ENCODE measurements at places on chromosomes 7 and 10.

GRCh38 chr10:102645388-102645740 is 1.1 kb downstream of the TRIM8 start:
- no peak for DNase-seq

- no peak for DNase-seq
These were observed 183.4 kb upstream of the ADCY1 start for GRCh38 chr7:45390731-45391130.

- no peak for DNase-seq
These were observed at the start of gene PRKCQ for GRCh38 chr10:6579904-6580278. TSS of gene PRKCQ (minus strand) at chr10:6580276. CDS start at chr10:6515135, 65,141 bp downstream.

GRCh38 chr7:67487316-67487715 is 490.7 kb downstream of the TYW1 start:
- DNase-seq, result no peak

GRCh38 chr7:69640925-69641594 is 42.8 kb downstream of the AUTS2 start:
- DNase-seq, result no peak

DNA sequence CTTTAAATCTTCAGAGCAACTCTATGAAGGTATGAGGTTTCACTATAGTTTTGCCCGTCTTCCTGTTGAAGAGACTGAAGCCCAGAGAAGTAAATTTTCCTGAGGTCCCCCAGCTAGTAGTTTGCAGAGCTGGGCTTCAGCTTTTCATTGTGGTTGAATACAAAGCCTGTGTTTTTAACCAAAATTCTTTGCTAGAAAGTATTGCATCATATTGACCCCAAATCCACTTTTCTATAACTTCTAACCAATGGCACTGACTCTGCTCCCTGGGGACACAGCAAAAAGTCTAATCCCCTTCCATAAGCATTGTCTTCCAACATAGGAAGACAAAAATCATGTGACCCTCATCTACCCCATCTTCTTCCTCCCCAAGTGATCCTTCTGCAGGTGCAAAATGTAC is 93.0 kb downstream of the KCNMA1 start:
- no peak for DNase-seq

GRCh38 chr10:119421891-119422681 is 120.4 kb downstream of the RGS10 start:
- peak; percentile 85 for DNase-seq

DNA sequence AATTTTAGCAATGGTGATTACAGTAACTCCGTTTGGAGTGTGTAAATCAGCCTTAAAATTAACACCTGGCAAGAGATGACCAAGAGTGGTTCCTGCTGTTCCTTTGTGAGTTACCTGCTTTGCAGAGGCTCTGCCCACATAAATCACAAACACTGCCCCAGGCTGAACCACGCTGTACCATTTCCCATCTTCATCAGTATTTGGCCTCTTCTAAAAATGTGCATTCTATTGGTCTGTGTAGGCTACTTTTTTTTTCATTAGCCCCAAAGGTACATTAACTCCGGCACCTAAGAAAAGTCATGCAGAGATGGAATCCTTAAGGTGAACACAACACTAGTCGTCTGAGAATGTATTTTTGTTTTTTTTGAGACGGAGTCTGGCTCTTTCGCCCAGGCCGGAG is 96.1 kb downstream of the PROSER2 start:
- no peak for DNase-seq

GRCh38 chr7:159272739-159273138 is 128.1 kb upstream of the VIPR2 start:
- DNase-seq, result no peak

DNA sequence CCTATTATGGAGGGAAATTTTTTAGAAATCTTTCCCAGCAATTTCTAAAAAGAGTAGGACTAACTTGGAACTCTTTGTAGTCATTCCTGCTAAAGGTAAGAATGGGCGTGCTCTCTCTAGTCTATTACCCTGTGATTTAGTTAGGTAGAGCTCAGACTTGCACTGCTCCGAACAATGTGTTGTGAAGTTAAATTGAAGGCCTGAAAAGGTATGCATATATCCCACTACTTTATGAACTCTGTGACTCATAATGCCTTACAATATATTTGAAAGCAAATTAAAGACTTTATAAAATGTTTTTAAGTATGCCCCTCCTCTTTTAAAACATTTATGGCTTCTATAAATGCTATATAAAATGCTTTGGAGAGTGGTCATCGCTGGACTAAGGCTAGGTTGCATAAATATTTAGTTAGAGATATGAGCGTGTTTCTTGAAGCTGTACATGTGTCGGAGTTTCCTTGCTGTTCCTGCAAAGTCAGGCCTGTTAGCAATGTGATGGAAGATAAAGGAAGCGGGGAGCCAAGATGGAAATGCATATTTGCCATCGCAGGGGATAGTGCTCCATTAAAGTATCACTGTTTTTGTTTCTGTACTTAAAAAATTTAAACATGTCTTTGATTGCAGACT is 761.4 kb downstream of the LRMDA start:
- DNase-seq, result no peak

DNA sequence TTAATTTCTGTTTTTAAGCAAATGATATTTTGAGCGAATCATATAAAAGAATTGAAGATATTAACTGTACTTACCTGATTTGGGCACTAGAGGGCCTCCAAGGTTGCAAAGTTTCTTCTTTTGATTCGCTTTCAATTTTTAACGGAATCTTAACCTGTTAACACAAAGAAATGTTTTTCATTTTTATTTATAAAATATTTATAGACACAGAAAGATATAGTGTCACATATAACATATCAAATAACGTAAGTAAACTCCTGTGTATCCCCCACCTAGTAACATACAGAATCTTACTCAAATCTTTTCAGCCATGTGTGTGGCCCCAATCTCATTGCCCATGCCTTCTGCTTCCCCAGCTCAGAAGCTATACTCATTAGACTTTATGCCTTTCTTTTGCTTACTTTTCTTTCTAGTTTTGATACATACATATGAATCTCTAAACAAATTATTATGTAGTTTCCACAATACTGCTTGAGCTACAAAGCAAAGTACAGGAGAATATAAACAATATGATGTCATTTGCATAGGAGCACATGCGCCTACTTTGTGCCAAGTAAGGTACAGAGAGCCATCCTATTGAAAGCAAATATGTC is 49.5 kb upstream of the ZPBP start:
- DNase-seq, result peak; percentile 13

- no peak for DNase-seq
These were observed 28.6 kb downstream of the RPS24 start for GRCh38 chr10:78062296-78062695.

DNA sequence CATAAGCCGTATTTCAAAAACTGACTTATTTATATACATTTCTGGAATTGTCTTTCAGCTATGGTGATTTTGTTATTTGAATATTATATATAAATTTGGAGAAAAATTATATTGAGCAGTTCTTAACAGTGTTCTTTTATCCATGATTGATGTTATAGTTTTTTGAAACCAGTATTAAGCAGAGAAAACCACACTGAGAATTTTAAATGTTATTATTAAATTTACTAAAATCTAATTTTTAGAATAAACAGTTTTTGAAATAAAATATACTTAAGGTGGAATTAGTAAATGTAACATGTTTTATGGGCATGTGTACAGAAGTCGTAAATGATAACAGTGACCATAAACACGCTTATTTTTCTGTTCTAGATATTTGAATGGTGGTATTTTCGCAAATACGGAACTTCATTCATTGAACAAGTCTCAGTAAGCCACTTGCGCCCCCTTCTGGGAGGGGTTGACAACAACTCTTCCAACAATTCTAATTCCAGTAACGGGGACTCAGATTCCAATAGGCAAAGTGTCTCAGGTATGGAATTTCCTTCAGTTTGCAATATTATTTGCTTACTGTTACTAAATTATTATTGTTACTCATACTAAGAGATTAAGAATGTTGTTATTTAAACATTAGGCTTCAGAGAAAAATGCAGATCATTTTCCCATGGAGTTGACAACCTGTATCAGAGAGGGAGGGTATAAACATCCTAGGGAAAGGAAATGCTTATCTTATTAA is 166.1 kb downstream of the ST7 start:
- peak; percentile 50 for DNase-seq

DNA sequence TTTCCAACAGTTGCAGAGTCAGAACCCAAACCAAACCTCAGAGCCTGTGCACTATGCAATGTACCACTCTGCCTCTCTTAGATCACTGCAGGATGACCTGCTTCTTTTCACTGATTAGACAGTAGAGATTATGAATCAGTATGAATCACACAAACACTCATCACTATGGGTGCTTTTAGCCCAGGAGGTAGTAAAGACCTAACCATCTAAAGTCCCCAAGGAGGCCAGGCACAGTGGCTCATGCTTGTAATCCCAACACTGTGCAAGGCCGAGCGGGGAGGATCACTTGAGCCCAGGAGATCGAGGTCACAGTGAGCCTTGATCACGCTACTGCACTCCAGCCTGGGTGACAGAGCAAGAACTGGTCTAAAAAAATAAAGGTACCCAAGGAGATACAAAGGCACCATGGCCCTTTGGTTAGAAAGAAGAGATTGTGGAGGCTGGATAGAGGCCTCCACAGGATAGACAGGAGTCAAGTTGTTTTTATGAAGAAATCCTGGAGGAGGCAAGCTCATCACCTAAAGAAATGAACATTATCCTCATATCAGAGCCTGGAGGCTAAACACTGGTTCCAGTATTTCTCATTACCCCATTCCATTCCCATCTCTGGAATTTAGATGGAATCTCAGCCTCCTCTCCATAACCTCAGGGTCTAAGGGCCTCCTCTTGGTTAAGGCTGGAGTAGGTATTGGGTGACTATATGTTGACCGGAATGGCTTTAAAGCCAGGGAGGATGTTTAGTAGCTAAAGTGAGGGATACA is 12.9 kb downstream of the SEC31B start:
- peak; percentile 81 for DNase-seq

DNA sequence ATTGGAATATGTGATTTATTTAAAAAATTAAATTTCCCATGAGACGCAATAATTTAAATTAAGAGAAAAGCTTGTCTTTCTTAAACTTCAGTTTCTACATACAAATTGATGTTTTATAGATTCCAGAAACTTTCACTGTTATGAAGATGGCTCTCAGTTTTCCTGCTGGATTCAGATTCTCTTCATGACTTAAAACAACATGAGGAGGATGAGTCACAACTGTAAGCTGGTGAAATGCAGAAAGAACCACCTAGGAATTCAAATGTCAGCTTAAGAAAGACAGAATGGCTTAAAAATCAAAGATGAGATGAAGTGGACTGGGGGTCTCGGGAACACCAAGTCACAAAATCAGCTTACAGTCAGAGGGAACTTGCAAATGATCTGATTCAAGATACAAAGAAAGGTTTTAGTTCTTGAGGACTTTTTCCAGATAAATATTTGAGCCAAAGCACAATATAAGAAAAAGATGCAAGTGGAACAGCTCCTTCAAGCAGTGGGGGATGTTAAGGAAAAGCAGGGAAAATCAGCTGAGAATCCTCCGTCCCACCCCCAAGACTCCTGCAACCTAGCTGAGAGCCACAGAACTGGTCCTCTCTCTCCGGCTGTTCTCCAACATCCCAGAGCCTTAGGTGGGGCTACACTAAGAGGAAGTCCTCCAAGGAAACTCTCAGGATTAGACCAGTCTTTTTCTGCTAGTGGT is 279.8 kb downstream of the KCNMA1 start:
- DNase-seq, result peak; percentile 67

DNA sequence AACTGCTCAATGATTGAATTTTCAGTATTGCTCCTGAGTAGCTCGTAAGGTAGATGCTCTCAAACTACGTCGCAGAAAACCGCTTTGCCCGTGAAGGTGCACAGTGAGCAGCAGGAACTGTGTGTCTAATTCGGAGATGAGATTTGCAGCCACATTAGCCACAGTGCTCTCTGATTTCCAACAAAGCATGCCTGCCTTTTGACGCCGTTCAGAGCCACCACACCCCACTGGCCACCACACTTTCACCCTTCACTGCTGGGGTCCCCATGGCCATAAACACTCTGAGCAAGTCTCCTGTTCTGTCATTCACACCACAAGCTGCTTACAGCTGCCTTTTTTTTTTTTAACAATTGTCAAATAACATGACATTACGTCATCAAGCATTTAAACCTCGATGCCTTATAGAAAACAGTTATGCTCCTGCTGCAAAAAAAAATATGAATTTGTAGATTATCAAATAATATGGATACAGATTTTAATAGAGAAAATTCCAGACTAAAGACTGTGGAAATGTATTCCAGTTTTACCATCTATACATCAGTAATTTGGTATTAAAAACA is 578.8 kb upstream of the PFKP start:
- no peak for DNase-seq

GRCh38 chr10:25768167-25768566 is 165.9 kb upstream of the MYO3A start:
- DNase-seq, result no peak

GRCh38 chr10:30092151-30092790 is 32.9 kb upstream of the JCAD start:
- peak; percentile 37 for DNase-seq

GRCh38 chr7:82167558-82168314 is 275.8 kb downstream of the CACNA2D1 start:
- DNase-seq, result no peak

- DNase-seq, result no peak
These were observed 376.6 kb downstream of the RPS24 start for GRCh38 chr10:78410046-78410965.

DNA sequence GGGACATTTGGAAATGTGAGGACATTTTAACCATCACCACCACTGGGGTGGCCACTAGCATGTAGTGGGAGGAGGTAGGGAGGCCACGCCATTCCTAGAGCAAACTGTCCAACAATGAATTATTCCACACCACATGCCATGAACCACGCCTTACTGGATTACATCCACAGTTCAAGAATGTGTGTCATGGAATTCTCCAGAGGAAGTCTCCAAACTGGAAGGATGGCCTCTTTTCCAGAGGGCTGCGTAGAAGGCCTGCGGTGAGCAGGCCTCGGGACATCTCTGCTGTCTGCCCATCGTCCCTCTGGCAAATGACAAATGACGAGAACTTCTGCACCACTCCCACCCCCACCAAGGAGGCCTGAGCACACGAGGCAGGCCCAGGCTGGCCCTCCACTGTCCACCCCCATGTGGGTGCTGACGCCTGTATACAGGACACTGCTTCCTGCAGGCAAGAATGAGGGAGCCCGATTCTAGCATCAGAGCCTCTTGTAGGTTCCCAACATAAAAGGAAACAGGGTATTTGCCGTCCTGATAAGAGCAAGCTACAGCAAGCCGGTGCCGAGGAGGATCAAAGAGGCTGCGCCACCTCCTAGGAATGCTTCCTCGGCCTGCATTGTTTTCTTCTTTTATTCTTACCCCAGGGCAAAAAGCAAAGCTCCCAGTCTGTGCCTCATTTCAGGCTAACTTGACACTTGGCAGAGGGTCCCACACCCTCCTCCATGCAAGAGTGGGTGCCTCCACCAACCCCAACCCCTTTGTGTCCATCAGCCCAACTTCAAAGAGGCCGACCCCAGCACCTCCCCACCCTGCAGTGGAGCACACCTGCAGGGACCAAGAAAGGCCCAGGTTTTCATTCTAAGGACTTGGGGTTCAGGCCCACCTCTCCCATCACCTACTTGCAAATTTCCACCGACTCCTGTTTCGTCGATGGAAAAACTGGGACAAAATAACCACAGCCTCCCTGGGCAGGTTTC is 23.9 kb downstream of the TNS3 start:
- peak; percentile 89 for DNase-seq

GRCh38 chr7:5502721-5503243 is 79.1 kb upstream of the TNRC18 start:
- DNase-seq, result no peak
